ENCODE measurements at places on chromosomes 7 and 10.

GRCh38 chr7:69770613-69771012 is 172.3 kb downstream of the AUTS2 start:
- DNase-seq = no peak

GRCh38 chr10:97508342-97508741 is 9.6 kb downstream of the UBTD1 start:
- no peak for DNase-seq

DNA sequence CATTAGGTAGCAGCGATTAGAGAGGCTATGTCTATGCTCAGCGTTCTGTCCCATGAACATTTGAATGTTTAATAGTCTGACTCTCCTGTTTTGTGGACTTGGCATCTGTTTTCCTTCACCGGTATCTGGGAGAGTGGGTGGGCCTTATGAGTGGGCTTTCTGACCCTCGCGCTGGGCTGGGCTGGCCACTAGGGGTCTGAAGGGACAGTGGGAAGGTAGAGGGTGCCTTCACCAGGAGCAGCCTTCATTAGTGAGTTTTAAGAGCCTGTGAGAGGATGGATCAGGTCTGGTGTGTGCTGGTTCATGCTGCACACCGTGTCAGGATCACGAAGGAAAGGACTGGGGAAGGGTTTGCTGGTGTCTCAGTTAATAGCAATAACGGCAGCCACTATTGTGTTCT is 33.4 kb downstream of the DCLRE1A start:
- DNase-seq = no peak

- no peak for DNase-seq
Measured at GRCh38 chr10:97667463-97667862, 19.6 kb downstream of the AVPI1 start.

GRCh38 chr10:84005403-84005802 is 133.9 kb upstream of the GHITM start:
- no peak for DNase-seq

DNA sequence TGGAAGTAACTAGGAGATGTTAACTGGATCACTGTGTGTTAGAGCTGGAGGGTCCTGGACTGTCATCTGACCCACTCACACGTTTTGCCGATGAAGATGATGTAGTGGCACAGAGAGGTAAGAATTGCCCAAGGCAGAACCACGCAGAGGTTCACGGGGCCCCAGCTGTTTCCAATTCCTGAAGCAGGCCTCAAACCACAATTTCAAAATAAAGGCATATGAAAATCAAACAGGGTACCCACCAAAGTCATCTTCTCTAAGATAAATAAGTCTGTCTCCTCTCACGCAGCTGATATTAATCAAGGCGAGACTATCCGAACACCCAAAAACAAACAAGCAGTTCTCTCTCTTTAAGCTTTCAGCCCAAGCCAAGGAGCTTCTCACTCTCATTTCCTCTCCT is 113.3 kb upstream of the JCAD start:
- no peak for DNase-seq

GRCh38 chr7:77553123-77553522 is 16.0 kb downstream of the PTPN12 start:
- no peak for DNase-seq

DNA sequence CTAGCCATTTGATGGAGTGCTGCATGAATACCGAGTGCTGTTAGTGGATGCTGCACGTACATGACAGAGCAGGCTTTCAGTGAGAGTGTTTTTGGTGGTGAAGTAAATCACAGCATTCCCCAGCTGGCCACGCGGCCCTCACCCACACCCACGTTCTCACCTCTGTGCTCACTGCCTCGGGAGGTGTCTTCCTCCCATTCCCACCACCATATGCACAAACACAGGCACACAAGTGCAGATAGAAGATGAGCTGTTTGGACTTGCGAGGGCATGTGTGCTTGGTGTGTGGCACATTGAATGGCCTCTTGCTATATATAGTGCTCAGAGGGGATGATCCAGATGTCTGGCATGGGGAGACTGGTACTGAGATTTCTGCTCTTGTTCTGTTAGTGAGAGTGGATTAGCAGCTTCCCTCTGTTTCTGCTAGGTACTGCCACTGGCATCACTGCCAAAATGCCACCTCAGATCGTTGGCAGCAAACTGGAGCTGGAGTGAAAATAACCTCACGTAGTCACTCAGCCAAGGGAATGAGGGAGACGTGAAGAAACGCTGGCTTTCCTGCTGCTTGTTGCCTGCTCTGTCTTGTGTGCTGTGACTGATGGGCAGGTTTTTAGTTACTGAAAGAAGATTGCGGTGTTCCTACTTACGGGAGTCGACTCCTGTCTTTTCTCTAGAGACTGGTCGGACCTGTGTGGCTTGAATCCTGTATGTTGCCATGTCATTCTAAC is 19.1 kb downstream of the DNAJB6 start:
- no peak for DNase-seq

DNA sequence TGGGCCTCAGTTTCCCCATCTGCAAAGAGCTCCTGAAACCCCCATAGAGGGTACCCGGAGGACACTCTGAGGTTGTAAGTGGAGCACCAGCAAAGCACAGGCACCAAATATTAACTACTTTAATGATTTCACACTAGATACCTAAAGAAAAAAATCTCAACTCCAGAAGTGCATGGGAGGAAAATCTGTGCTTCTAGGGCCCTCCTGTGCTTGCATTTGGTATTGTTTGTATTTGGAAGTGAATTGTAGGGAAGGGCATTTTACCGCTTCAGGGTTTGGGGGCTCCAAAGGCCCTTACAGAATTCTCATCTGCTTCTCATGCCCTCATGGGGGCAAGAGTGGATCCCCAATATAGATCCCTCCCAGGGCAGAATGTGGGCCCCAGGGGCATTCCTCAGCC is 22.4 kb upstream of the DRGX start:
- no peak for DNase-seq

DNA sequence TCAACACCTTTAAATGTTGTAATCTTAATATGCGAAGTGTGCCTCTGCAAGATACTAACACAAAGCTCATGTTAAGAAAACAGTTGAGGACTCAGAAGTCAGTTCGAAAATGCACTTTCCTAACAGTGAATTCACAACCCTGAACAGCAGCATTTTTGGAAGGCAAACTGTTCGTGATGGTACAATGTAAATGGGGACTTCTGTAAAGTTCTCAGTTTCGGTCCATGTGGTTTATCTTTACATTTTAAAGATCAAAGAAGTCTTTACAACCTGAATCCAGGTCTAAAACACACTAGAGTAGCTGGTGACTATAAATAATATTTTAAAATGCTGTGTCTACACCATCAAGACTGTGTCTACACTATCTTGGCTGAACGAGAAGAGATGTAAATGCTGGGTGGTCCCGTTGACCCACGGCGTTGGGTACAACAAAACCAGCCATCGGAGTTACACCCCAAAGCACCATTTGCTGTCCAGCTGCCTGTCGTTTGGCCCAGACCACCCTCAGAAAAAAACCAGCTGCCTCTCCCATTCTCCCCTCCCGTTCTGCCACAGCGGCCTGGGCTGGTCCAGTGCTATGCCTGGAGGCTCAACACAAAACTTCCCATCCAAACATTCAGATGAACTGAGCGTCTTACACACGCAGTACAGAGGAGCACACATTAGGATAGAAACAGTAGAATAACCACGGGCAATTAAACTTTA is 42.9 kb downstream of the MKI67 start:
- DNase-seq = no peak

GRCh38 chr10:107747851-107748250 is 583.3 kb upstream of the SORCS1 start:
- DNase-seq = no peak

- DNase-seq = no peak
Measured at GRCh38 chr7:133820584-133820983, 306.6 kb upstream of the LRGUK start.

- no peak for DNase-seq
Measured at GRCh38 chr7:128404143-128404681, 5.6 kb downstream of the IMPDH1 start.

- no peak for DNase-seq
Measured at GRCh38 chr7:109343678-109344077, 774.0 kb downstream of the DNAJB9 start.

DNA sequence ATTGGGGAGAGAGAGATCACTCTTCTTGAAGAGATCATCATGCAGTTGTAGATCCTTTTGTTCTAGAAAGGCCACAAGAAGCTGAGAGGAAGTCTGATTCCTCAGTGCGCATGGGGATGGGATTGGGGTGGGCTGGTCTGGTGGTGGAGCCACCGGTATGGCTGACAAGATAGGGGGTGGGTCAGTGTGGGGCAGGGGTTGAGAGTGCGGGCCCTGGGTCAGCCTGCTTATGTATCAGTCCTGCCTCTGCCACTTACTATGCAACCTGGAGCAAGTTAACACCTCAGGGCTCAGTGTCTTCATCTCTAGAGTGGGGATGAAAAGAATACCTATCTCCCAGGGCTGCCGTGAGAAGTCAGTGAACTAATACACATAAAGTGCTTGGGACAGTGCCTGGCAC is 8.0 kb downstream of the SMARCD3 start:
- DNase-seq = no peak

GRCh38 chr10:13120786-13121499 is 21.0 kb downstream of the OPTN start:
- no peak for DNase-seq

DNA sequence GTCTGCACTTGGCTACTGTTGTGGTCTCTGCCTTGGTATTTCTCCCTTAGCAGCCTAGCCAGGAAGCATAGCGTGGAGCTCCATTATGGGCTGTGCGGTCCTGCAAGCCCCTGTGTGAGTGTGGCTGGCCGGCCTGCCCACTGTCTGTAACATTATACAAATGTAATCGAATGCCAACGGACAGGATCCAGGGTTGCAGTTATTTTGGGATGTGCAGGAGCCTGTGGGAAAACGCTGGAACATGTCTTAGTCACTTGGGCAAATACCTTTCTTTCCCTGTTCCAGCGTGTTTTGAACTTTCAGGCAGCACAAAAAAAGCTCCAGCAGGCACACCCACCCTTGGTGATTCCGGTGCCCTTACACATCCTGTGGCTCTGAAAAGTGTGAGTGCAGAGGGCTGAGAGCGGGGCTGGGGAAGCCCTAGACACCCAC is 29.5 kb downstream of the BAG3 start:
- DNase-seq = no peak

DNA sequence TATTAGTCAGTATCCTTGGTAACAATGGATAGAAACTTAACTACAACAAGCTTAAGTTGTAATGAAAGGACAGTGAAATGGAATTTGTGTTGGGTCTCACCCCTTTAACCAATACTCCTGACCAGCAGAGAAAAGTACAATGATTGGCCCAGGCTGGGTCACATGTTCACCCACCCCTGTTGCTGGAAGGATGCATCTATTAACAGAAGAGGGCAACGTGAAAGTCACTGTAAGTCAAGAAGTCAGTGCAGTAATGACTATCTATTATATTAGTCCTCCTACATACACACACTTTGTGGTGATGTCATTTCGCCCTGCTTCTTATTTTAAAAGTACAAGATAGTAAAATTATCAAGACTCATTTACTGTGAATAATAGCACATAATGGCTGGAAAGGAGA is 16.2 kb downstream of the PNLIPRP2 start:
- DNase-seq = no peak

- DNase-seq = no peak
Measured at GRCh38 chr7:93375603-93376002, 143.4 kb downstream of the VPS50 start.

DNA sequence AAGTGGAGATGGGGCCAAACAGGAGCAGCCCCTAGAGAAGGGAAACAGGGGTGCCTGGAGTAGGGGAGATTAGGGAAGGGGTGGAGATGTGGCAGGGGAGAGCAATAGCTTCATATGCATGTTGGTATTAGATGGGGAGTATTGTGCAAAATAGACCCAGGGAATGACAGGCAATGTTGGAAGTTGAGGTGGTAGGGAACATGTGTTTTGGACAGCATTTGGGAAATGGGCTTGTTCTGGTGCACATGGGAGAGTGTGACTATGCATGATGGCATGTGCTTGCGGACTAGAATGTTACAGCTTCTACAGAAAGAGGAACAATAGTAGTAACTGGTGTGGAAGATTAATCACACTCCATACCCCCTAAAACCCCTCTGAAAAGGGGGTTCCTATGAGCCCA is 10.4 kb downstream of the PAX2 start:
- no peak for DNase-seq

- DNase-seq = no peak
Measured at GRCh38 chr7:95976369-95977060, 204.2 kb downstream of the DYNC1I1 start.

DNA sequence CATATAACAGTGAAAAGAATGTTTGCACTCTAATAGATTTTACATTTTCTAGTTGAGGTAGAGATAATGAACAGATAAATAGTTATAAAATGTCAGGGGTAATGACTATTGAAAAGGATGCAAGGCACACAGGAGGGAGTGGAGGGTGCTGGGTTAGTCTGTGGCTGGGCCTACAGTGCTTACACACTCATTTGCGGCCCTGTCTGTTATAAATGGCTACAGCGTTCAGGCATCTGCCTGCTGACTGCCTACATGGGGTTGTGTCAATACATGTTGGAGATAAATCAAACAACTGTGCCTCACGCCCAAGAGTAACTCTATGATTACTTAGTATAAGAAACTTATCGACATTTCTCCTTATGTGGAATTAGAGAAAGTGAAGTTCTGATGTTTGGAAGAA is 313.3 kb downstream of the ACTR3B start:
- DNase-seq = no peak

DNA sequence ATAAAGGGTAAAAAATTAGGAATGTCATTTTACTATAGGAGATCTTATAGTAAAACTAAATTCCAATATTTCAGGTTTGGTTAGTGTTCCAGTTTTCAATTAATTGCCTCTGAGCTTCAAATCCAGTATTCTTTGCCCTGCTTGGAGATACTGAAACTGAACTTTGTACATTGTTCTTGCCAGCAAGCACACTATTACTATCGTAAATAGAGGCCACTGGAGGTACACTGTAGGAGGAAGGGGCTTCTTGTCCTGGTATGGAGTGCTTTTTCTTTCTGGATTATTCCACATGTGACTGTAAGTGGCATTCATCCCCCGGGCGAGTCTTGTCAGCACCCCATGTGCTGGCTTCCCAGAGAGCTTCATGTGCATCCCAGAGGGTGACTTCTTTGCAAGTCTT is 234.7 kb upstream of the PTPRZ1 start:
- no peak for DNase-seq

DNA sequence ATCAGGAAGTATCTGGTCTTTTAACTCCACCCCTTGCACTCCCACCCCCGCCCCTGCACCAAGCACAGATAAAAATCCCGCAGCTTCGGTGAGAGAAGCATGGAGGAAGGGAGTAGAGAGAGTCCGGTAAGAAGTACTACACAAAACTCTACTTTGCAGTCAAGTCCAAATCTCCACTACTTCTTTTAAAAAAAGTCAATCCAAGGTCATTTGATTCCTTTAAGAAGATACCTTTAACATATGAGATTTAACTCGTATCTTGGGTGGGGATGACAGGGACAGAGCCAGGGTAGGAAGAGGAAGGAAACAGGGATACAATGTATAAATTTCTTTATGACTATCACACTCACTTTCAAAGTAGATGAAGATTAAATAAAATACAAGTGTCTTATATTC is 132.1 kb downstream of the NRBF2 start:
- DNase-seq = no peak

DNA sequence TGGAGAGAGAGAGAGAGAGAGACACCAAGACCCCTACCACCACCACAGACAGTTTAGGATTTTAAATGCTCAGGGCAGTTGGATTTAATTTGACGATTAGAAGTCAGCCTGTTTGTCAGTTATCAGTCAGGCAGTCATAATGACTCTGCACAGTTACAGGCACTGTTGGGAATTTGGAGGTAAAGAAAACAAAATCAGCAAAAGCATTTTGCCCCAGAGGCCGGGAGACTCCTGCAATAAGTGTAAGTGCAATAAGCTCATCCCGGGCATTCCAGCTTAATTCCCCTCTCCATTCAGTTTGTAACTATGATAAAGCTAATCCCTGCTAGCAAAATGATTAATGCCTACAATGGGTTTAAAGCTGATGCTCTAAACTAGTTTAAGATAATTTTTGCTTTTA is 13.5 kb downstream of the SEMA3C start:
- no peak for DNase-seq

GRCh38 chr7:69260023-69260422 is 338.3 kb upstream of the AUTS2 start:
- DNase-seq = no peak

All from amygdala (tissue), 56 donors.